ENCODE measurements at places on chromosomes 1 and 21.

DNA sequence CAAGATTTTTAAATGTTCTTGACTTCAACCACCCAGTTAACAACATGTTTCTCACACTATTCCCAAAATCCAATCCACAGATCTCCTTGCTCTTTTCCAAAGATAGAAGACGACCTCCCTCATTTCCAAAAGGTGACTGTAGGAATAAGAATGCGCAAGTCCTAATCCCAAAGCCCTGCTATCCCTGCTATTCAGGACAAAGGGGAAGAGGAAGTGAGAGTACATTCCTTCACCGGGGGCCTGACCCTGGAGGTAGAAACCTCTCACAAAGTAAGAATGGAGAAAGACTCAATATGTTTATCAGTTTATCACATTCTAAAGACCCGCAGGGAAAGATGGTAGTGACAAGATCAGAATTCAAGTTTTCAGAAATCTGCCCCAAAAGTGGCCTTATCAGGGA, 55.7 kb downstream of the PLEKHA6 start:
- no peak for DNase-seq

GRCh38 chr1:211742272-211742671, 66.9 kb upstream of the NEK2 start:
- DNase-seq: no peak

- no peak for DNase-seq
These were observed 1.5 kb downstream of the MGST3 start for GRCh38 chr1:165632491-165632890.

DNA sequence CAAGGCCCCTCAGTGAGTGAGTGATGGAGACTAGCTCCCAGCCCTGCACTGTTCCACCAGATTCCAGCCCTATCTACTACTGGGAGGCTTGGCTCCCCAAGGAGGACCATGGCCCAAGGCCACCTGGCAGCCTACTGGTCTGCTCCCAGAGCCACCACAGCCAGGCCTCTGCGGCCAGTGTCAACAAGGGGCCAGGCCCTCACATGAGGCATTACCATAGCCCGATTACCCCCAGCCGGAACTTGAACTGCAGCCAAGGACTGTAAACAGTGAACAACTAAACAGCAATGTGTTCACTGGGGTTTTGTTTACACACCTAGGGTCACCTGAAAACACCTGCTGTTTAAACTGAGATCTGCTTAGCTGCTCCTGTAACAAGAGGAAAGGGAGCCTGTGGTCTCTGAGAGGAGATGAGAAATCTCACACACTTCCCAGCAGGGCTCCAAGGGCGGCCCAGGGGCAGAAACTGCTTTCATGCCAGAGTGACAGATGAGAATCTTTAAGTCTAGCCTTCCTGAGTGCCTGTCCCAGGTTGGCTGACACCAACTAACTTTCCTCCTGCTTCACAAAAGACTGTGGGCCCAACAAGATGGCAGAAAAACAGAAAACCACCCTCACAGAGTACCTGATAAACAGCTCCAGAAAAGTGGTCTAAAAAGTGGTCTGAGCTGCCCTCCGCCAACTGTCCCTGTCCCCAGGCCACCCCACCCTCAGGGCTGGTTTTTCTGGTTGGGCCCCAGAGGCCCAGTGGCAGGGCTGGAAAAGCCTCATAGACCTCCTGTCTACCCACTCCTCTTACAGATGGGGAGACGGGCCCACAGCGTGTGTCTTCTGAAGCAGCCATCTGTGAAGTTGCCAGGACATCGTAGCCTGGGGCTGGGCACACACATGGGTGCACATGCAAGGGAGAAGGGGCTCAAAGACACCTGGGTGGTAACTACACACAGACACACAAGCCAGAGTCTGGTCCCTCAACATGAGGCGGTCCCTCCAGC, 28.8 kb downstream of the MEF2D start:
- peak; percentile 96 for DNase-seq

GRCh38 chr1:19582318-19582717, 61.8 kb upstream of the NBL1 start:
- no peak for DNase-seq

DNA sequence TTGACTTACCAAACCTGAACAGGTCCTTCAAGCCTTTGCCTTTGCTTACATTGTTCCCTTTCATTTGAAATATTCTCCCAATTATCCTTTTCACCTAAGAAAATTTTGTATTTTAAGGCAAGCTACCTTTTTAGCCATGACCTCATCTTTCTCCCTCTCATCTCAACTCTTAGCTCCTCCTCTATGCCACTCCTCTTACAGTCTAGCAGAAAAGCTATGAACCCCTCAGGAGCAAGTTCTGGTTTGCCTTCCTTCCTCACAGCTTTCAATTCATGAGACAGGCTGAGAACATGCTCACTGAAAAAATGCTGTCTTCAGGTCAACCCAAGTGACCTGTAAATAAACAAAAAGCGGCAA, 8.3 kb upstream of the MUTYH start:
- DNase-seq: no peak

- no peak for DNase-seq
These were observed 37.2 kb downstream of the EVI5 start for GRCh38 chr1:92747735-92748134.

DNA sequence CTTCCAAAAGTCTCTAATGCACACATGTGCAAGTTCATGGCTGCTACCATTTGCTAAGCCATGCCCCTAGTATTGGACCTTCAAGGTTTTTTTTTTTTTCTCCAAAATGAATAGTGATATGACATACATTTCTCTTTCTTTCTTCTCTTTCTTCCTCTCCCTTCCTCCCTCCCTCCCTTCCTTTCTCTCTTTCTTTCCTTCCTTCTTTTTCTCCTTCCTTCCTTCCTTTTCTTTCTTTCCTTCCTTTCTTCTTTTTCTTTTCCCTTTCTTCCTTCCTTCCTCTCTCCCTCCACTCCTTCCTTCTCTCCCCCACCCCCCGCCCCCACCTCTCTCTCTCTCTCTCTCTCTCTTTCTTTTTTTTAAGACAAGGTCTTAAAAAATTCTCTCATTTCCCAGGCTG, 3.4 kb upstream of the RNF187 start:
- no peak for DNase-seq

DNA sequence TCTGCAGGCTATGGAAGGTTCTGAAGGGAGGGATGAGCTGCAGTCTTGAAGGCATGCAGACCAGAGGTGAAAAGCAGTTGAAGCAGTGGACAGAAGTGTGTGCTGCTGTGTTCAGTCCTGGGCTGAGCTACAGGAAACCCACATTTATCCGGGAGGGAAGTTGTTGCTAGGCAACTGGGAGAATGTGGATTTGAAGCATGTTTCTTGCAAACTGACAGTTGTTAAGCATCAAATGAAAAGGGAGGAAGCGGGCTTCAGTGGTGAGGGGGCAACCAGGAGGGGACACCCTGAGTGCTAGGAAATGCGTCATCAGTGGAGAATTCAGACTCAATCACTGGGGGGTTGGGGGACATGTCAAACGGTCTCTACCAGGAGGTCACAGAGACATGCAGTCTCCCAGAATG, 28.7 kb downstream of the ABCA4 start:
- no peak for DNase-seq

- no peak for DNase-seq
These were observed 1.5 kb downstream of the KCNC4 start for GRCh38 chr1:110211496-110212168.

GRCh38 chr1:27970401-27970800, 10.6 kb downstream of the XKR8 start:
- DNase-seq: no peak

DNA sequence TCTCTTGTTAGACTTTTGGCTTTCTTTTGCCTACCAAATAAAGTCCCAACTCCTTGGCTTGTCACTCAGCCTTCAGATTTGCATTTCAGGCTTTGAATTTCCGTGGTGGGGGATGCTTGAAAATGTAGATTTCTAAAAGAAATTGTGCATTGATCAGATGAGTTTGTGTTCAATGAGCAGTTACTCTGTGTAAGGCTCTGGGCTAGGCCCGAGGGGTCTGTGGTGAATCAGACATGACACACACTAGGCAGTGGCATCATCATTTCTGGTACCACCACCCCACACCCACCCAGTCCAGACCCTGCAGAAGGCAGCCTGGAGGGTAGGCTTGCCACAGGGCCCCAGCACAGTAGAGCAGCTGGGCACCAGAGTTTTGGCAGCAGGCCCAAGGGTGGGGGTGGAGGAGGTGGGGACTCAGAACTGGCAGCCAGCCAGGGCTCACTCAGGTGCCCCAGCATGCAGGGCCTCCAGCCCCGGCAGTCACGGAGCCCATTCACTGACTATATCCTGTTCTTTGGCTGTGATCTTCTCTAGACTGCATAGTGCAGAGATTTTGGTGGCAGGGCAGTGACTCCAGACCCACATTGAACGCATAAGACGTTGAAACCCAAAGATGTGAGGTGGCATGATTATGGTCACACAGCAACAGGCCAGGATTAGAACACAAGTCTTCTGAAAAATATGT, 97.2 kb upstream of the ARTN start:
- peak; percentile 96 for DNase-seq

DNA sequence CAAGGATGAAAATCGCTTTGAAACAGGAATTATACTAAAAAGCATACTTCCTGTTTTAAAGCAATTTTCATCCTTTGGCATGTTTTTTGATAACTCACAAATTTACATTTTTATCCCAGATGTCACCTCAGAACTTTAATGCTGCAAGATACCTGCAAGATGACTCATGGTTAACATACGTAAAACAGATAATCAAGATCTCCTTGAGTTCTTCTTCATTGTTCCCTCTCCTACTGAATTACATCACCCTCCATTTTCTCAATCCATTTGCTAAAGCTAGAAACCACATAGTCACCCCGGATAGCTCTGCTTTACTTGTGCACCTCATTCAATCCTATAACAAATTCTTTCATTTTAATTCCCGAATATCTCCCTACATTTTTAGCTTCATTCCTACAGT, 1114.2 kb downstream of the PLA2G4A start:
- DNase-seq: no peak

DNA sequence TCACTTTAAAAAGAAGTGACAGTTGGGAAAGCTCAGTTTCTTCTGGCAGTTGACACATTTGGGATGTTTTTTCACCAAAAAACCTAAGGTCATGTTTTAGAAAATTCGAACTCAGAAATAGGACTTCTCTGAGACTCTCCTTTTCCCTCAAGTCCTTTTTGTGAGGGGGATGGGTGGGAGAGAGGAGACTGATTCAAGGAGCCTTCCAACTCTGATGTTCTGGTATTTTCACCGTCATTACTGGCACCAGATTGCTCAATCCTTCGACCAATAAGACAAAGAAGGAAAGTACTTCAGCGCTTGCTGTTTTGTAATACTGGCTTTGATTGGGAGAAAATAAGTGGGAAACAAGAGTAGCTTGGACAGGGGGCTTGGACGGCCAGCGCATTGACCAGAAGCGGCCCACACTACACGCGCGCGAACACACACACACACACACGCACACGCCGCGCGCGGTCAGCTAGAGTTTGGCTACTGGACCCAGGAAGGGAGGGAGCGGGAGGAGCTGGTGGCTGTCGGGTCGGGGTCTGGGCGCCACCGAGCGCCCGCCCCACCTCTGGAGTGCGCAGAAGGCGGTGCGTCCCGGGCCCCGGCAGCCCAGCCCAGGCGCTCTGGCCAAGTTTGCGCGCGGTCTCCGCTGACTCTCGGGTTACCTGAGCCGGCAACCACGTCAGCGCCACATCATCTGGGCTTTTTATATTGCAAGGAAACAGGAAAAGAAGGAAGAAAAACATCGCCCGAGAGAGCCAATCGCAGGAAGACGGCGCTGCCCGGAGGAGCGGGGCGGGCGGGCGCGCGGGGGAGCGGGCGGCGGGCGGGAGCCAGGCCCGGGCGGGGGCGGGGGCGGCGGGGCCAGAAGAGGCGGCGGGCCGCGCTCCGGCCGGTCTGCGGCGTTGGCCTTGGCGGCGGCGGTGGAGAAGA, at the start of gene KCNK1:
Gene KCNK1, plus strand, starts transcription at position 855 of the 921 bp plus-strand sequence. Its CDS starts 66 bp downstream, at position 921.
- DNase-seq: peak; percentile 61

- DNase-seq: no peak
These were observed 1.5 kb downstream of the FCRL4 start for GRCh38 chr1:157596384-157596783.

DNA sequence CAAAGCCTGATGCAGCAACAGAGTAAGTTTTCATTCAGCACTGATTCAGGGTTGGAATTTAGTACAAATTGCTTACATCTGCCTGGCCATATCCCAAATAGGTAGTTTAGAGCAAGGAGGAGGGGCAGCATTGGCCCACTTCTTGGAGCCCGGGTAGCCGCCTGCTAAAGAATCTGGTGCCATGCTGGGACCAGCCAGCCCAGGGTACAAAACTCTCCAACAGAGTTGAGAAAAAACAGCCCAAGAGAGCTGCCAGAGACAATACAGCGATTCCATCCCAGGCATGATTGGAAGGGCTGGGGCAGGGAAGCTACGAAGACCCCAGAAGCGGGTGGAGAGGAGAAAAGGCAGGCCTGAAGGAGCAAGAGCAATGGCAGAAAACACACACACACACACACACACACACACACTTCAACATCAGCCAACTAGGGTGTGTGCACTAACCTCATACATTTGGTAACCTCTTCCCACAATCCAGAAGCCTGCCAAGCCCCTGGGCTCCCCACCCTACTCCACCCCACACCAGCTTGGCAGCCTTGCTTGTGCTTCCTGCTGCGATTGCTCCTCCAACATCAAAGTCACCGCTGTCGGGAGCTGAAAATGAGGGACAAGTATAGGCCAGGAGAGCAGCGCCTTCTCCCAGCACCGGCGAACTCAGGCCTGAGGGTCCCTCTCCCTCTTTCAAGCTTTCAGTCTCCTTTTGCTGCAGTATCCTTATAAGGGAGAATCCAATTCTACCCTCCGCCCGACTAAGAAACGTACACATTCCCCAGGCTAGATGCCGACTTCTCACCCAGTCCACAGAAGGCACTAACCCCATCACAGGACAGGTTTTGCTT, 1.2 kb downstream of the PIK3C2B start:
- no peak for DNase-seq

DNA sequence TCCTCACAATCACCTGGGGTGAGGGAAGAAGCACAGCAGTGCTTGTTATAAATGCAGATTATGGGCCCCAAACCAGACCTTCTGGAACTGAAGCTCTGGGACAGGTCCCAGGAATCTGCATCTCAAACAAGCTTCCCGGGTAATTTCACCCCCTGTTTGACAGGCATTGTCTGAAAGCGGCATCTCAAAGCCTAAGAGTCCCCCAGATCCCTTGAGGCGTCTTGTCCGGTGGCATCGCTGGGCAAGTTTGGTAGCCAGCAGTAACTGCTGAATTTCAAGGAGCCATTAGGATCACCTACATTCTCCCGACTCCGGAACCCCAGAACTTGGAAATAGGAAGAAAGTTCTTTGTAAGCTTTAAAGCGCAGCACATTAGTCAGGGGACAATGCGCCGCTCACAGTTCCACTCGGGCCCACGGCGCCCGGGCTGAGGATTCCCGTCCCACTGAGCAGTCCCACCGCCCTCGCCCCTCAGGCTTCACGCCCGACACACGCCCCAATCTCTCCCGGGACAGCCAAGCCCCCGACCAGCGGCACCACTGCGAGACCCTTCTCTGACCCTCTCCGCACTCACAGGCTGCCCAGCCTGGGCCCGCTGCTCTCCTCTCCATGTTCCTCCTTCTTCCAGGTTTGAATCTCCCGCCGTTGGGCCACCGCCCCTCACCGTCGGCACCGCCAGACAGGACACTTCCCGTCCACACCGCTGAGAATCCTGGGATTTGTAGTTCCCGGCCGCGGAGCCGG, at the start of gene IQGAP3:
Gene IQGAP3, minus strand, starts transcription at position 647 of the 744 bp plus-strand sequence. Its CDS starts 36 bp downstream, at position 611.
- peak; percentile 83 for DNase-seq

GRCh38 chr1:55896210-55896609, 681.0 kb upstream of the USP24 start:
- DNase-seq: no peak
